ENCODE measurements at places on chromosomes 2 and 18. TPM values are rescaled to one million over a fixed set of nuclear protein-coding genes. Genes with fewer than 3 reads are reported as not detected.

DNA sequence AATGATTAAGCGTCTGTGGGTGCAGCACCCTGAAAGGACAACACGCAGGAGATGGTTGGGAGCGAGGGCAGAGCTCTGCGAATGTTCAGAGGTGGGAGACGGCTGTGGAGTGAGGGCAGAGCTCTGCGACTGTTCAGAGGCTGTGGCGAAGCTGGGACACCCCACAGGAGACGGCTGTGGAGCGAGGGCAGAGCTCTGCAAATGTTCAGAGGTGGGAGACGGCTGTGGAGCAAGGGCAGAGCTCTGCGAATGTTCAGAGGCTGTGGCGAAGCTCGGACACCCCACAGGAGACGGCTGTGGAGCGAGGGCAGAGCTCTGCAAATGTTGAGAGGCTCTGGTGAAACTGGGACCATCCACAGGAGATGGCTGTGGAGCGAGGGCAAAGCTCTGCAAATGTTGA is 40.0 kb upstream of the SNTG2 start:
- no peaks in the 10 kb centered on the region for H3K27me3 ChIP-seq
- no peaks in the 10 kb centered on the region for H3K36me3 ChIP-seq
- no peak overlapping the region for H3K4me3 ChIP-seq
- no peak overlapping the region for H3K27ac ChIP-seq
- no peak for DNase-seq

The PFN4 gene
- not detected for total RNA-seq

- no peaks in the 10 kb centered on the region for H3K27me3 ChIP-seq
- H3K4me1 ChIP-seq: peaks cover 48% of the 10 kb centered on the region
- no peak for DNase-seq
- no peak overlapping the region for H3K27ac ChIP-seq
- peaks cover 74% of the 10 kb centered on the region for H3K36me3 ChIP-seq
Observed at GRCh38 chr2:111160758-111161157, 40.0 kb downstream of the BCL2L11 start.

The UGT1A5 gene
- total RNA-seq: not detected

The C1QL2 gene
- total RNA-seq: not detected

The D2HGDH gene
- total RNA-seq: 42.6 TPM

- no peak for DNase-seq
- no peak overlapping the region for H3K4me3 ChIP-seq
- H3K27ac ChIP-seq: no peak overlapping the region
- peaks cover 11% of the 10 kb centered on the region for H3K4me1 ChIP-seq
Observed at GRCh38 chr2:217559084-217559483, 443.7 kb downstream of the TNS1 start.

DNA sequence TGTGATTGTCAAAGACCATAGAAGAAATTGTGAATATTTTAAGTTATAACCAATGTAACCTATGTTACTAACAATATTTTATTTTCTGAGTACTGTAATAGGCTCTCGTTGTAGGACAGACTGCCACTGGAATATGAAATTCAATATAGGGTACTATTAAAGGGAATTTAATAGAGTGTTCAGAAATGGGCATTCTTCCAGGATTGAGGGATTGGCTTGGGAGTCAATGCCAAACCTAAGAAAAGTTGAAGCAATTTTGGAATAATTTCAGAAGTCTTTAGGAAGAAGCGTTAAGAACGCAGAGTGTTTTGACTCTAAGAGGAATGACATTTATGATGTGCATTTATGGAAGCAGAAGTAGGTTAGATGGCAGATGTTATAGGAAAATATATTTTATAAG is 79.0 kb downstream of the ACVR2A start:
- H3K36me3 ChIP-seq: peaks cover 1% of the 10 kb centered on the region
- no peak overlapping the region for H3K27ac ChIP-seq
- no peak overlapping the region for H3K4me3 ChIP-seq
- H3K4me1 ChIP-seq: peaks cover 9% of the 10 kb centered on the region

The KCNE4 gene
- not detected for total RNA-seq

The NDUFV2 gene
- 324 TPM for total RNA-seq

GRCh38 chr2:110149330-110150220 is 34.0 kb upstream of the MALL start:
- H3K36me3 ChIP-seq: peaks cover 9% of the 10 kb centered on the region
- no peak for DNase-seq
- peaks cover 18% of the 10 kb centered on the region for H3K4me1 ChIP-seq

The RMDN2 gene
- 1.4 TPM for total RNA-seq

- H3K27me3 ChIP-seq: no peaks in the 10 kb centered on the region
- H3K4me1 ChIP-seq: peaks cover 50% of the 10 kb centered on the region
- peaks cover 4% of the 10 kb centered on the region for H3K36me3 ChIP-seq
Observed at GRCh38 chr2:26770986-26771586, 7.0 kb downstream of the SLC35F6 start.

DNA sequence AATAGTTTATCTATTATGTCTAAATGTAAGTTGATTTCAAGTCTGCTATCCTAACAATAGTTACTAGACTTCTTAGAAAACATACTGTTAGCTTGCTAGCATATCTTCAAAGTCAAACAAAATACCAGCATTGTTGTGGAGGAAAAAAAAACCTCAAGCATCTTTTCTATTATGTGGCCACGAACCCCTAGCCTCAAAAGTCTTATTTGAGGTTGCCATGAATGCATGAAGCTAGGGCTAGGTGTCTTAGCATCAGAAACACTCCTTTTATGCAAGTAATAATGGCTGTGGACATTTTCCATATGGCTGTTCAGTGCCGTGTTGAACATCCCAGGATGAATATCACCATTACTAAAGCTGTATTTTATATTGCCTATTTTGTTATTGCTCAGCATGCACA is 86.6 kb upstream of the OTX1 start:
- H3K4me3 ChIP-seq: no peak overlapping the region
- no peak overlapping the region for H3K27ac ChIP-seq
- H3K27me3 ChIP-seq: no peaks in the 10 kb centered on the region
- DNase-seq: no peak

The IL18R1 gene
- total RNA-seq: 15.8 TPM

GRCh38 chr18:36580874-36581750 is 247.7 kb downstream of the TPGS2 start:
- H3K27ac ChIP-seq: no peak overlapping the region
- no peak overlapping the region for H3K4me3 ChIP-seq
- H3K27me3 ChIP-seq: no peaks in the 10 kb centered on the region
- DNase-seq: no peak

The HMSD gene
- 1.6 TPM for total RNA-seq

The STPG4 gene
- not detected for total RNA-seq

The VPS4B gene
- total RNA-seq: 35.9 TPM

DNA sequence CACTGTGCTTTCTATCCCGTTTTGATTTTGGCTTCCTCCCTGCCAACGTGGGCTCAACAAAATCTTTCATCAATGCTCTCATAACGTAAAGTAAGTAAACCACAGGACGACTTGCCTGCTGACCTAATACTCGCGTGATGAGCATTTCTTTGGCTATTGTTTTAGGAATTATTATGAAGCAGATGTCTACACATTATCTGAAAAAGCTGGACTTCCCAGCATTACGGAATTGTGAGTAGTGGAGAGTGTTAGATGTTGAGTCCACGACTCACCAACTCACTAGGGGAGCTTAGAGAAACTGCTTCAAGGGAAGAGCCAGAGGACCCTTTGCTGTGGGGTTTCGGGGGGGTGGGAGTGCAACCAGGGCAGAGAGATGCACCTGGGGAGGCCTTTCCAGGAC is 21.9 kb downstream of the HJURP start:
- no peaks in the 10 kb centered on the region for H3K27me3 ChIP-seq
- DNase-seq: no peak
- H3K27ac ChIP-seq: no peak overlapping the region
- H3K36me3 ChIP-seq: peaks cover 26% of the 10 kb centered on the region
- H3K4me1 ChIP-seq: no peaks in the 10 kb centered on the region

The CGREF1 gene
- total RNA-seq: 3.7 TPM

The CYP27C1 gene
- not detected for total RNA-seq

The BBS5 gene
- 3.2 TPM for total RNA-seq

The SLC4A3 gene
- not detected for total RNA-seq

The NEU4 gene
- 0.54 TPM for total RNA-seq

DNA sequence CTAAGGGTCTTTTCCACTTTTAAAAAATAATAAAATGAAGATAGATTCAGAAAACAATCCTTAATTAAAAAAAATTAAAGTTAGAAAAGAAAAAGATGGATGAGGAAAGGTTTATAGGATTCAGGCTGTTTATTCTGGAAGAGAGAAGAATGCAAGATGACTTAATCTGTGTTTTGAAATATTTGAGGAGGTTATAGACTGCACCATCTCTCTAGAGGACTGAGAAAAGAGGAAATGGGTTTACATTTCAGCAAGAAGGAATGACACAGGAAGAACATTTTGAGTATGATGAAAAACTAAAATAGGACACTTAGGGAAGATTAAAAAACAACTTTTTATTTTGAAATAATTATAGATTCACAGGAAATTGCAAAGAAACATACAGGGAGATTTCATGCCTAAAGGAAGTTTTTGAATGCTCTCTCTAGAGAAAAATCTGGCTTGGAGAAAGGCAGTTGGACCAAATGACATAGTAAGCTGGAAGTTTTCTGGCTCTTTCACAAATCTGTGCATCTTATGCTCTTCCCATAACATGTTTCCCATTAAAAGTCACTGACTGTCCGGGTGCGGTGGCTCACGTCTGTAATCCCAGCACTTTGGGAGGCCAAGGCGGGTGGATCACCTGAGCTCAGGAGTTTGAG is 75.0 kb downstream of the CERS6 start:
- DNase-seq: no peak

All from activated CD8-positive, alpha-beta T cell treated with anti-CD3 and anti-CD28 coated beads for 36 hours (primary cell).